ENCODE measurements at places on chromosomes 13 and 19.

DNA sequence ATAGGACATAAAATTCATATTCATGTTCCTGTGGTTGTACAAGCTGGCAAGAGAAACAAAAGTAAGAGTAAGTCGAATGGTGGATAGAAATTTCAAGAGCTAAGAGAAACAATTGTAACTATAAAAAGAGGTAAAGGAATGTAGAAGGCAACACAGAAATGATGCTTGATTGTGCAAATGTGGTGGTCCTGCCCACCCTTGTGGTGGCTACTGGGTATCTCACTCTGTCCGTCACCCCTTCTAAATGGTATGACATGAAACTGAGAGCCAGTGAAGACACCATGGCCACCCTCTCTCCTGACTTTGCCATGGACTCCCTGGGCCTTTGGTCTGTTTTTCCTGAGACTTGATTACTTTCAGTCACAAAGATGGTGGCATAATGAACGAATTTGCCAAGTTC lies 925.9 kb upstream of the SLITRK6 start:
- no peak for DNase-seq

GRCh38 chr13:111330066-111330610 lies 9.7 kb downstream of the TEX29 start:
- peak; percentile 22 for DNase-seq

- no peak for DNase-seq
Measured at GRCh38 chr13:33471204-33471603, 185.6 kb upstream of the STARD13 start.

GRCh38 chr13:73228546-73228945 lies 169.7 kb downstream of the KLF5 start:
- DNase-seq, result no peak

DNA sequence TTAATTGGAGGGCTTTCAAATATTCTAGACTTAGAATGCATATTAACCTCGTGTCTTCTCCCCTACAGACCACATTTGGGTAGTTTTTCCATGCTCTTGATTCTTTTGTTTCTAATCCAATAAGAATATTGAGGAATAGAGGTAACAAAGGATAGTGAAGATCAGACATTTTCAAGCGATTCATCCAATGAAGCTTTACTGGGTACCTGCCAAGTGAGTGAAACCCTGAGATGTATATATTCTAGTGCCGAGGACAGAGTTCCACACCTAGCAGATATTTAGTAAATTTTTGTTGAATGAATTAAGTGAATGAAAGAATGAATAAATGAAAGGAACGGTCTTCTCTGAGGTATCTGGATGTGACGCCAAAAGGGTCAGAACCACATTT lies 442 bp upstream of the RFC3 start:
- DNase-seq, result no peak

DNA sequence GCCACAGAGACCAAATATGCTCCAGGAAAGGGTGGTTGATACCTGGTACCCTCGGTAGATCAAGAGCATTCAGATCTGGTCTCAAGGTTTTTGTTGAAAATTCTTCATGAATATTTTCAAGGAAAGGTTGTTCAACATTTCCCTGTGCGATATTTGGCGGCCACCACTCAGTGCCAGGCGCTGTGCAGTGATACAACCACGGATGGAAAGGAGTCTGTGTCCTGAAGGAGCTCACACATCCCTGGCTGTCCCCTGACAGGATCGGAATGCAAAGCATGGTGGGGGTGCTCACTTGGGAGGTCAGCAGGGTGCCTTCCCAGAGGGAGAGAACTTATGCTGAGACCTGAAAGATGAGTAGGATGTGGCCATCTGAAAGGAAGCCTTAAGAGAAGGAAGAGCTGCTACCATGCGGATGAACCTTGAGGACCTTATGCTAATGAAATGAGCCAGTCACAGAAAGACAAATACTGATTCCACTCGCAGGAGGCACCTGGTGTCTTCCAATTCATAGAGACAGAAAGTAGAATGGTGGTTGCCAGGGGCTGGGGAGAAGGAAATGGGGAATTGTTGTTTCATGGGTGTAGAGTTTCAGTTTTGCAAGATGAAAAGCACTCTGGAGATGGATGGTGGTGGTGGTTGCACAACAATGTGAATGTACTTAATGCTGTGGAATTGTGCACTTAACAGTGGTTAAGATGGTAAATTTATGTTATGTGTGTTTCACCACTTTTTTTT lies 41.6 kb downstream of the HSPH1 start:
- DNase-seq, result no peak

All from mesenteric fat pad (tissue), 1 donor.